Stimulated activated CD8-positive, alpha-beta memory T cell treated with anti-CD3 and anti-CD28 coated beads, Interleukin-7, amount 100 ng/mL, for 1 hour (primary cell): ENCODE measurements at places on chromosomes 1 and 21.

- no peak for DNase-seq
Measured at GRCh38 chr1:200873116-200873670, 412 bp downstream of the GPR25 start.

GRCh38 chr1:35748326-35748725, 21.5 kb downstream of the CLSPN start:
- no peak for DNase-seq

DNA sequence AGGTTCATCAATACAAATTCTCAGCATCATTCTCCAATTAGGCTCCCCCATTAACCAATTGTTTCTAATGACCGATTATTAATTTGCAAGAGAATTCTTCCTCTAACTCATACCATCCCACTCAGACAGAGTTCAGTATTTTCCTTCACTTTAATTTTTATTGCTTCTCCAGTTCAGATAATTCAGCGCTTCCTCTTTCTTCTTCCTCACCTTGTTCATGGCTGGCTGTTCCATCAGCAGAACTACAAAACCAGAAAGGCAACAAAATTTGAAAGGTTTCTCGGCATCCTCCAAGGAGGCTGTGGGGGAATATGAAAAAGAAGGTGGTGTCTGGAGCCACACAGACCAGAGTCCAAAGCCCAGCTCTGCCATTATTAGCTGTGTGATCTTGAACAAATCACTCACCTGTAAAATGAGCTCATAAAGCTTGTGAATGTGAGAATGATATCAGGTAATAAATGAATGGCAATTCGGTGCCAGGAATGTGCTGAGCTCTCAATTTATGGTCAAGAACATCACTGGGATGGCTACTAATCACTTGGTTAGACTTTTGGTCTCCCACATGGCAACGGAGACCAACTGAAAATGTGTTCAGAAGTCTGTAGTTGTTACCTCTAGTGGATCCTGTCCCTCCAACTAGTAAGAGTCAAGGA, 11.7 kb upstream of the ZNF436 start:
- DNase-seq = no peak

DNA sequence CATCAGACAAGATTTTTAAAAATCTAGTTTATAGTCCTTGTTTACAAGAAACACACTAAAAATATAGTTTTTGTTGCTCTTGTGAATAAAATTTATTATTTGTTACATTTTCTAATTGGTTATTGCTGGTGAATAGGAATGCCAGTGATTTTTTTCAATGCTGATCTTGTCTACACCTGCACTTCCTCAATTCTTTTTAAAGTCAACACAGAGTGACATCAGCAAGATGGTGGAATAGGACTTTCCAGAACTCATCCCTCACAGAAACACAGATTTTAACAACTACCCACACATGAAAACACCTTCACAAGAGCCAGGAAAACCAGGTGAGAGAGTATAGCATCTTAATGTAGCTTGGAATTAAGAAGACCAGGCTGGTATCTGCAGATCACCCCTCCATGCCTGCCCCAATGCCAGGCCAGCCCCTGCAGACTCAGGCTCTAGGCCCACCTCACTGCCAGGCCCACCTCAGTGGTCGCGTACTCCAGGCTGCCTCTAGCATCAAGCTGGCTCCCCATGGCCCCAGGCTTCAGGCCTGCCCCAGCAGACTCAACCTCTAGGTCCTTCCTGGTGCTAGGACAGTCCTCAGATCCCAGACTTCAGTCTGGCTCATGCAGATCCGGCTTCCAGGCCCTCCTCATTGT, 117.6 kb downstream of the WDR3 start:
- DNase-seq = no peak

- DNase-seq = no peak
Measured at GRCh38 chr1:77193951-77194350, 25.3 kb downstream of the PIGK start.
